ENCODE measurements at places on chromosomes 3 and 15.

- no peak for DNase-seq
Measured at GRCh38 chr3:9109568-9109914, 139.9 kb downstream of the SRGAP3 start.

- DNase-seq, result no peak
Measured at GRCh38 chr3:160765211-160765610, 9.2 kb downstream of the PPM1L start.

DNA sequence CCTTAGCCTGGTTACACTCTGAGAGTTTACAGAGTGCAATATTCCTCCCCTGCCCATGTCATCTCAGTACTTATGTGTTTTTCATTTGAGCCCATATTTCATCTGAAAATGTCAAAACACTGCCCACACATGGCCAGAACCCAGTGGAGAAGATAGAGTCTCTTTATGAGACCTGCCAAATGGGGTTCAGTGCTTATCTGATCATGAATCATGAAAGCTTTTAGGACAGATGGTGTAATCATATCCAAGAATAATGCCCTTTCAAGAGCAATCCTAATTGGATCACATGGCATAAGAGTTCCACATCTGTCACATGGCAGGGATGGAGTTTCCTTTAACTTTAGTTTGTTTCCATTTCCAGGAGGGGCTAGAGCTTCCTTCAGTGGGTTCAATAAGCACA is 77.2 kb upstream of the AGBL1 start:
- DNase-seq, result no peak

DNA sequence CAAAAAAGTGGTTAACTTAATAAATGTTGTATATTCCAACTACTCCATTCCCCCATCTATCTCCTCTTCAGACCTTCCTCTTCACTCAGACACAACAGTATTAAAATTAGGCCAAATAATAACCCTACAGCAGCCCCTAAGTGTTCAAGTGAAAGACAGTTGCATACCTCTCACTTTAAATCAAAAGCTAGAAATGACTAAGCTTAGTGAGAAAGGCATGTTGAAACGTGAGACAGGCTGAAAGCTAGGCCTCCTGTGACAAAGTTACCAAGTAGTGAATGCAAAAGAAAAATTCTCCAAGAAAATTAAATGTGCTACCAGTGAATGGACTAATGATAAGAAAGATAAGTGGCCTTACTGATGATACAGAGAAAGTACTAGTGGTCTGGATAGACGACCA is 71.7 kb downstream of the ANKRD28 start:
- DNase-seq, result no peak

- no peak for DNase-seq
Measured at GRCh38 chr15:40289140-40289775, 6.4 kb upstream of the ANKRD63 start.

- DNase-seq, result no peak
Measured at GRCh38 chr15:52670087-52670486, 9.1 kb downstream of the ATOSA start.

DNA sequence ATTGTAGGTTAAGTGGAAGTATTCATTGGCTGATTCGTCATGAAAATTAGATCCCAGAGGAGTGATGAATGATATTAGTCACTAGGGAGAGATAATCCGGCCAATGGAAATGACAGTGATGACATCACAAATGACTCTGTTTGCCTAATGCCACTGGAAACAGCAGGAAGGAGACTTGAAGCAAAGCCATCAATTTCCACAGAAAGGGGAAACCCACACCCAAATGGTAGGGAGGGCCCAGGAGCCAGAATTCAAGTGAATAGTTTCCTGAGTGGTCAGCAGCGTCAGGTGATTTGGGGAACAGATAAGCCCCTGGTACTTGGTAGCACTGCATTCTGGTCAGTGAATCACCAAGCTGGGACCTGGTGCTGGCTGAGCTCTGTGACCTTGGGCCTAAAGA is 3.3 kb upstream of the ADAMTS9 start:
- DNase-seq, result peak; percentile 66

- DNase-seq, result peak; percentile 23
Measured at GRCh38 chr3:37197810-37198371, 23.5 kb upstream of the LRRFIP2 start.

DNA sequence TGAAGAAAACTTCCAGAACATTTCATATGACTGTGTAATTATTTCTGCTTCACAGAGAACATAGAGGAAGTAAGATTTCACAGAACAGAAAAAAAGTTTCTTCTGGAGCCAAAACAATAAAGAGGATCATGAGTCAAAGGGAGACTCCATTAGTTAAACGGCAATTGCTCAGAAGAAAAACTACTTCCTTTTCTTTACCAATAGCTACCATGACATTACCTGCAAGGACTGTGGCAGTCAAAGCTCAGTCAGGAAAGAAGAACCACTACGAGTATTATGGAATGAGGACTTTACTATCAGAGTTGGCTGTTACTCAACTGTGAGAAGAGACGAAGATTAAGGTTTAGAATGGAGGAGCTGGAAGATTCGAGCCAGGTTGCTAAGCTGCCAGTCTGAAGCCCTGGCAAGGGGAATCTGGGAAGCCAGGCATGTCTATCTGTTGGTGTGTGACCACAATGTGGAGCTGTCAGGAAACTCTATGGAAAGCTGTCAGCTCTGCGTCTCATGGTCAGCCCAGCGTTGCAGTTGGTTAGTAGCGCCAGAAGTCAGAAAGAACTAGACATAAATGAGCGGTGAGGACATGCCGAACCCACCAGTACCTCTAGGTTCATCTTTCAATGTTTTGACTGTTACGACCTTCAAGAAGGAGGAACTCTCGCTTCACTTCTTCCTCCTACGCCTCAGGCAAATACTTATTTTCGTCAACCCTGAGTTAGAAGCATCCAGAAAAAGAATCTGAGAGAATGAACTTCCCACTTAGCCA is 604.3 kb downstream of the FGF12 start:
- DNase-seq, result no peak

GRCh38 chr3:99084156-99084555 is 182.7 kb upstream of the DCBLD2 start:
- no peak for DNase-seq

GRCh38 chr3:141421639-141422319 is 53.5 kb downstream of the ZBTB38 start:
- peak; percentile 80 for DNase-seq

- no peak for DNase-seq
Measured at GRCh38 chr3:65953301-65953812, 85.4 kb downstream of the MAGI1 start.

DNA sequence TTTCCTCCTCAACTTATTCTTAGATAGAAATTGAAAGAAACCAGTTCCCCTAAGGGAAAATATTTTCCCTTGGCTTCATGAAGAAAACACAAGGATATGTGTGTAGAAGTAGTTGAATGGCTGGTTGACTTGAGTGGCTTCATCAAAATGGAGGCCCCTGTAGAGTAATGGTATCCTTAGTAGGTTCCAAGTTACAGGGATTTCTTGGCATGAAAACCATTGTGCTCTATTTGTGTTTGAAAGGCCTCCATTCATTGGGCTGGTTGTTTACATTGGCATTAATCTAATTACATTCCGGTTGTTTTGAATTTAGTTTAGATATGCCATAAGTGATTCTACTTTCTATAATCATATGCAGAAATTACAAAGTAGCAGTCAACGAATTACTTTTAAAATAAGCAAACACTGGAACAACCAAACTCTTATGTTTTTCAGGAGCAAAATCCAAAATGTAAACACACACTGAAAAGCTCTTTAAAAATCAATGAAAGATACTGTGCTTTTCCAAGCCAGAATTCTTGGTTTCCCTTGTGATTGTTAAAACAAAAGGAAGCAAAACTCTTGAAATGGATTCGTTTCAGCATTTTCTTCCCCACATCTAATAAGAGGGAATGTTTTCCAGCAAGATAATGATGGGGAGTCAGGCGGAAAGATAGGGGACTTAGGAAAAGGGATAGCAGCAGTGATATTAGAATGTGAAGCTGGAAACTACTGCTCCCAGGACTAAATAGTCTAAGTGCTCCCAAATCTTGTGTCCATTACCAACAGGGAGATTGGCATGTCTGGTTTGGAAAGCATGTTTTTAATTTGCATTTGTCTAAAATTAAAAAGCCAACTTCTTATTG is 77.0 kb downstream of the EPHA3 start:
- no peak for DNase-seq

GRCh38 chr3:7692866-7693265 is 808.8 kb upstream of the LMCD1 start:
- DNase-seq, result no peak

DNA sequence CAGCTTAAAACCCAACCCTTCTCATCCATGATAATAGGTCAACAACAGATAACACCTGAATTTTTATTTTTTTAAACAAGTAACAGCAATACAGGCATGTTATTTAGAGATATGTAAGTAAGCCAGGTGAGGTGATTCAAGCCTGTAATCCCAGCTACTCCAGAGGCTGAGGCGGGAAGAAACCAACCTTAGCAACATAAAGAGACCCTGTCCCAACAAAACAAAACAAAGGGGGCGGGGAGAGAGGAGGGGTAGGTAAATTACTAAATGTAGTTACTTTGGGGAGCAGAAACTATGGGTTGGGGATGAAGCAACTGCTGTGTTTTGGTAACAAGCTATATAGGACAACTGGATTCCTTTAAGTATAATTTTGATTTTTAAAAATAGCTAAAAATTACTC is 47.0 kb downstream of the GNB4 start:
- no peak for DNase-seq

GRCh38 chr3:156250550-156250949 is 130.2 kb downstream of the KCNAB1 start:
- DNase-seq, result no peak

GRCh38 chr15:27585041-27585640 is 514.0 kb downstream of the OCA2 start:
- no peak for DNase-seq

DNA sequence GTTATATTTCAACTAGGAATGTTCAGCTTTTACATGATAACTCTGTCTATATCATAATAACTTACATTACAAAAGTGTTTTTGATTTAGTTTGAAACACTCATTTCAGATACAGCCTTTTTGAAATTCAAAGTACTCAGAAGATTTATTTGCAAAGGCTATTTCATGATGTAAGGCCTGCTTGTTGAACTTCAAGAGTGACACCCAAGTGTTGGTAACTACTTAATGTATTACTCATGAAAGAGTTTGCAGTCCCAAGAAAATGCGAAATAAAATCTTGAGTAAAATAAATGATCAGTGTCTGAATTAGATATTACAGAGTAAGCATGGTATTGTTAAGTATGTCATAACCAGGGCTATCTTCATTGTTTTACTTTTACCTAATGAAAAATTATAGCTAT is 35.3 kb downstream of the ARHGEF26 start:
- DNase-seq, result no peak

GRCh38 chr15:64355944-64356709 is at the start of gene CSNK1G1:
Gene CSNK1G1, minus strand, starts transcription at chr15:64356173. Its CDS starts 55,674 bp downstream, at chr15:64300499.
- DNase-seq, result peak; percentile 99

DNA sequence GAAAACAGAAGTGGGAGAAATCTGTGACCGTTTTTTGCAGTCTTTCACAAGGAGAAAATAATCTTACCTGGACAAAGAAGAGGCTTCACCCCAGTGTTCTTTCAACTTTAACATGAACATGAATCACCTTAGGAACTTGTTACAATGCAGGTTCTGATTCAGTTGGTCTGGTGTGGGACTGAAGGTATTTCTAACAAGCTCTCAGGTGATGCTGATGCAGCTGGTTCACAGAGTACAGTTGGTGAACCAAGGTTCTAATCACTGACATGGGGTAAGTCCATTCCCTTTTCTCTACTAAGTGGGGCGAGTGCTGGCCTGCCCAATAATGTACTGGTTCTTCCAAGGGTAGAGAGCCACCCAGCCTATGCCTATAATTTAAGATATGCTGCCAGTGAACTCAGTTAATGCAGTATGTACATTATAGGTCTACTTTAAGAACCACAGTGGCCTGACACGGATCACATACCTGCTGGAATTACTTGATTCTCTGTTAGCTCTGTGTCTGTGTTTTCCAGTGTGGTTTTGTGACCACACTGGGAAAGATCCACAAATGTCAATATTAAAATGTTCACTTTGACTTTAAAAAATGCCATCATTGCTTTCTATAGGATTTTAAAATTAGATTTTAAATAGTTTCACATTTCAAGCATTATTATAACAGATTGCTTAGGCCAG is 304.1 kb downstream of the ZNF621 start:
- no peak for DNase-seq

DNA sequence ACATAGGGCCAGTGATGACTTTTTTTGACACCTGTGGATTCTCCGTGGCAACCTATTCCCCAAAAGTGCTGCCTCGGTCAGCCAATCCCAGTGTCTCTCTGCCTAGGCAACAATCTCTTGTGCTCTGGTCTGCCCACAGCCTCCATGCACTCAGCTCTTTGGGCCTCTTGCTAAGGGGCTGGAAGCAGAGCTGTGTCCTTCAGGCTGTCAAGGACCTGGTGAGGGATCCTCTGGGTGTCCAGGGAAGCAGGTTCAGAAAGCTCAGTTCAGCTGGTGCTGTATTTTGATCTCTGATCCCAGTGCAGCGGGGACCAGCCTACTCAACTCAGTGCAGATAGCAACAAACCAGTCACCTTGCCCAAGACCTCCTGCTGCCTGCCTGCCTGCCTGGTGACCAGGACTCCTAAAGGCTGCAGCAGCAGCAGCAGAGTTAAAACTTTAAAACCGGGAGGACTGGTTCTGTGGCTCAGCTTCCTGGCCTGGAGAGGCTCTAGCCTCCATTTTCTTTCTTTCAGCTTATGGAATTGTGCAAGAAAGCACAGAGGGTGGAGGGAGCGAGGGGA is 6.2 kb downstream of the PAK6 start:
- DNase-seq, result no peak

- peak; percentile 85 for DNase-seq
Measured at GRCh38 chr3:133843634-133844033, 38.0 kb downstream of the SRPRB start.

DNA sequence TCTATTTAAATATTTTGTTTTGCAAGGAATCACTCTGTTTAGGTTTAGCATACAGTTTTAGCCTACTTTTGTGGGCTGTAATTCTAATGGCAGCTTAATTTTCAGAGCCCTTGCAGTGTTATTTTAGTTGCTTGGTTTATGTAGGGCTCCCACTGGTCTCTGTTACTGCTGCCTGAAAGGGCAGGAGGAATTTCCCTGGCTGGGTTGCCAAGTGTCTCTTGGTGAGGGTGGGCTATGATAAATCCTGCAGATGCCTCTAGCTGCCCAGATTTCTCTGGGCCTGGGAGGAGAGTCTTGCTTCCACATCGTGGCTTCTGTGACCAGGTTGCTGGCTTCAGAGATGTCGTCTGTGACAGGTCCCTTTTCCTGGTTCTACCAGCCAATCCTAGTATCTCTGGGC is 36.2 kb downstream of the ILDR1 start:
- DNase-seq, result no peak

GRCh38 chr3:73868688-73869315 is 244.1 kb upstream of the PDZRN3 start:
- DNase-seq, result peak; percentile 47

DNA sequence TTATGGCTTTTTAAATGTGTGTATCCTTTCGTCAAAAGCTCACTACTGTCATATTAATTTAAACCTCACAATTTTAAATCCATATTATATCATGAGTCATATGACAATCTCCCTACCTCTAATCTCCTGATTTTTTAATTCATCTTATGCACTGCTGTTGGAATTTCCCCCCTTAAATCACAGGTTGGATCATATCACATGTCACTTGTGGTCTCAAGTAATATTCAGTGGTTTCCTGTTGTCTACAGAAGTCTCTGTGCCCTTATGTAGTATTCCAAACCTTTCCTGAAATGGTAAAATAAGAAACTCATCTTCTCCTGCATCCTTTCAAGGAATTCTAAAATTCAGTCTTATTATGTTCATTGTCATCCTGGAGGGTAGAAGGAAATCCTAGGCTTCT is 116.0 kb upstream of the CBLB start:
- DNase-seq, result no peak

Data from mesenchymal stem cell (in vitro differentiated cells and primary cell).